ENCODE measurements at places on chromosomes 1 and 21.
A peak's percentile ranks its signal among the peaks of the same experiment; 100 is the strongest.

GRCh38 chr1:88117597-88117996, 566.5 kb upstream of the PKN2 start:
- no peak for DNase-seq

- DNase-seq: peak; percentile 59
Observed at GRCh38 chr1:84117868-84118267, 26.2 kb upstream of the PRKACB start.

GRCh38 chr1:89809556-89809955, 11.3 kb upstream of the LRRC8D start:
- no peak for DNase-seq

DNA sequence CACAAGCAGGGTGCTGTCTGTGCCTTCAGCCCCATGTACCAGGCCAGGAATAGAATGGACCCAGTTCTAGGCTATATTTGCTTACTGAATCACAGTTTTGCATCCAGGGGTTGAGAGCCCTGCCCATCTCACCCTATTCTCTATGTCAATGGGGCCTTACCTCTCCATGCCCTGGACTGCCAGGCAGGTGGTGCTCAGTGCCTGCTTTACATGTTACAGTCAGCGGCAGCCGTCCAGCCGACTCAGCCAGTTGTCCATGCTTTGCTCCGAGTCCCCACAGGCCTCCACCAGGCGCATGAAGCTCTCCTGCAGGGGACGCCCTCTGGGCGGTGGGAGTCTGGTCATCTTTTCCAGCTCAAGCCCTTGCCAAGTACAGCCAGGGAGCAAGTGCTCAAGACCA, 12.2 kb upstream of the FAM167B start:
- no peak for DNase-seq

DNA sequence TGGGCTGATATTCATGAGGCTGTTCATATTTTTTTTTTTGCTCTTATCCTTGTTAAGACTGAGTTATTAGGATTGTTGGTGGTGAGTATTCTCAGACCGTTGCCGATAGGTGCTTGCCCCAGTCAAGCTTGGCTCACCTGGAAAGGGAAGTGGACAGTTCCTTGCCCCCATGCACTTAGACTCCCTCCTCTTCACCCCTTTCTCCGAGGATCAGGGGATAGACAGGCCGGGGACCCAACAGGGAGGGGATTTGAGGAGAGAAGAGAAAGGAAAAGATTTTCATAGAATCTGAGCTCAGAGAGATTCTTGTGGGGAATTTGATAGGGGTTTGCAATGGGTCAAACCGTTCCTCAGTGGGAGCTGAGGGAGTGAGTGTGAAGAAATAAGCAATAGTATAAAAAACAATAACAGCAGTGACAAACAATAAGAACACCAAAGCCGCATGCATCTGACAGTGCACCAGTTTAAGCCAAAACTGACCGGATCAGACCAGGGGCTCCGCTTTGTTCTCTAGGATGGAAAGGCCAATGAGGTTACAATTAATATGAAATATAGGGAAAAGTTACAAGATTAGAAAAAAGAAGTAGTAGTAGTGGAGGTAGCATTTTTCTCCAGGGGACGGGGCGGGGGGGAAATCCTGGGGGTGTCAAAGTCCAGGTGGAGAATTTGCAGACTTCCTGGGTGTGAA, 8.9 kb downstream of the PAX7 start:
- DNase-seq: no peak

GRCh38 chr1:53681977-53682685, 56.8 kb downstream of the GLIS1 start:
- DNase-seq: no peak

- no peak for DNase-seq
Observed at GRCh38 chr1:231517076-231517475, 11.4 kb upstream of the TSNAX start.

- peak; percentile 60 for DNase-seq
Observed at GRCh38 chr1:176691251-176692228, 228.6 kb downstream of the PAPPA2 start.

DNA sequence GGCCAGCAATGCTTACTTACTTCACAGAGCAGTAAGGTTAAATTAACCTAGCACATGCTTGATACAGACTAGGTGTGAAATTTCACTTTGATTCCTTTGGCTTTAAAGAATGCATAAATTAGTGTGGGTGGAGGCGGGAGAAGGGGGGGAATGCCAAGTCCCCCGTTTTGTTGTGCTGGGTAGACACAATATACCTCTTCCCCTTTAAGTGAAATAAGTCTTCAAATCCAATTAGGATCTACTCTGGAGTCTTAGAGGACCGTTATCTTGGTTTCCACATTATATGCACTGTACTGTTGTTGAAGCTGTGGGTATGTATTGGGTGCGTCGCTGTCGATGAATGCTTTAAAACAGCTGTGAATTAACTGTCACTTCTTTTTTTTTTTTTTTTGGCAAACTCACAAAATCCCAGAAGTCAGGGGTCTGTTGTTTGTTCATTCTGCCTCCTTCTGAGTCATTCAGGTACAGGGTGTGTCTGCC, 1.6 kb upstream of the S1PR1 start:
- DNase-seq: no peak

DNA sequence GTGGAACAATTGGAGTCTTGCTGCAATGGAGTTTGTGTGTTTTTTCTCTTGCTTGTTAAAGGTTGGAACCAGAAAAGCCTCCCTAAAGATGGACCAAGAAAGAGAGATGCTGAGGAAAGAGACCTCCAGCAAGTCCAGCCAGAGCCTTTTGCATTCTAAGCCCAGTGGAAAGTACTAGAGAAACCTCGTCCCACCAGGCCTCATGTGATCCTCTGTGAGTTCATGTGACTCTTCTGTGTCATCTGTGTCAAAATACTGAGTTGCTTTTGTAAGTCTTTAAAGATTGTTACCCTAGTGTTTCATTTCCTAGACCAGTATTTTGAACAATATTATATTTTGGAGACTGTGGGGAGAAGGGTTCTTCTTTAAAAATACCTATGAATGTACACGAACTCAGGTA, 12.5 kb upstream of the EFHD2 start:
- no peak for DNase-seq

DNA sequence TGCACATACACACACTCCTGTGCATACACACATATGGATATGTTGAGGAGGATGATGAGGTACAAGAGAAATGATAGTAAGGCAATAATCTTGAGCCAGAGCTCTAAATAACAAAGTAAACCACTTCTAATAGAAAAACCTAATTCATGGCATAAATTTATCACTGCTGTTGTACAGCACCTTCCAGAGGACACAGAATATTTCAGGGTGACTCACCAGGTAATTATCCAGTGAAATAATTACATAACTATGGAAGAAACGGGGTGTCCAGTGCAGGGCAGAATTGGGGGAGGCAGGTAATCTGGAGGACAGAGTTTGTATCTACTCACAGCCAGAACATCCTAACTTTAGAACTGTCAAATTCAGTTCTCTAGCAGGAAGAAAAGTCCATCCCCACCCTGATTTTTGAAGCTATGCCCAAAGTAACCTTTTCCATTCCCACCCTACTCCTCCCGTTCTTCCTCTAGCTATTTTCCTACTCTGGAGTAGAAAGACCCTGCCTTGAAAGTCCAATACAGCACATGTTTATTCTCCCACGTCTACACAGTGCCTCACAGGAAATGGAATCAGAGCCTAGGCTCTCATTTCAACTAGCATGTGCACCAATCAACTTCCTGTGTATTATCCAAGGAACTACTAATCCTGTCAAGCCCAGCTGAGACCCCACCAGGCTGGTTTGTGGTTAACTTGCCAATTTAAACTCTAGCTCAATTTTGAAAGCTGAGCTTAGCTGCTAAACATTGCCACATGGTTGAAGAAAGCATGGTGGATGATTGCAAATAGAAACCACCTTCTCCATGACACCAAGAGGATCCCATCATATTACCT, 96.6 kb downstream of the PTPN14 start:
- DNase-seq: peak; percentile 90

GRCh38 chr1:157704878-157705277, 4.3 kb upstream of the FCRL3 start:
- DNase-seq: no peak

- no peak for DNase-seq
Observed at GRCh38 chr1:181398544-181398943, 84.8 kb upstream of the CACNA1E start.

DNA sequence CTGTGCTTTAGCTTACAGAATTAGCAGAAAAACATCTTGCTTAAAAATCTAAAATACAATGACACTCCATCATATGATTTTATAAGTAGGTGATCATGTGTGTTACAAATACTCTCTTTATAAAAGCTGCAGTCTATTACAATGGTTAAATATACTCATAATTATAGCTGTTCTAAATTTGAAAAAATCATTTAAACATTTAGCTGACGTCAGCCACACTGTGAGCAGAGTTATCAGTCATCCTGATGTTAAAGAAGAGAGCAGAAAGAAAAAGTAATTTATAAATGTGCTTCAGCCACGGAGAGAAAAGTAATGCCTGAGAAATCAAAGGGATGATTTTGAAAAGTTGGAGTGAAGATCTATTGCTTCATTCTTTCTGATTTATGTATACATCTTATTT, 1325.9 kb upstream of the B3GALT2 start:
- no peak for DNase-seq
